GM12865 (cell line): ENCODE measurements at places on chromosomes 12 and 14.

- DNase-seq, result no peak
Observed at GRCh38 chr14:93056166-93056839, 59.4 kb downstream of the ITPK1 start.

DNA sequence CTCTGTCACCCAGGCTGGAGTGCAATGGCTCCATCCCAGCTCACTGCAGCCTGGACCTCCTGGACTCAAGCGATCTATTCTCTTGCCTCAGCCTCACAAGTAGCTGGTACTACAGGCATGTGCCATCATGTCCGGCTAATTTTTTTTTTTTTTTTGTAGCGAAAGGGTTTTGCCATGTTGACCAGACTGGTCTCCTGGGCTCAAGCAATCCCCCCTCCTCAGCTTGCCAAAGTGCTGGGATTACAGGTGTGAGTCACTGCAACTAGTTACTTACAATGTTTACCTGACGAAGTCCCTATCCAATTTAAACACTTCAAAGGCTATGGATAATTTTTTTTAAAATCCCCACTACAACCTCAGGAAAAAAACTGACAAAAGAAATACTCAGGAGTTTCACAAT lies 1.8 kb downstream of the KRR1 start:
- no peak for DNase-seq

GRCh38 chr12:54352022-54352531 lies 12.2 kb downstream of the GPR84 start:
- no peak for DNase-seq

DNA sequence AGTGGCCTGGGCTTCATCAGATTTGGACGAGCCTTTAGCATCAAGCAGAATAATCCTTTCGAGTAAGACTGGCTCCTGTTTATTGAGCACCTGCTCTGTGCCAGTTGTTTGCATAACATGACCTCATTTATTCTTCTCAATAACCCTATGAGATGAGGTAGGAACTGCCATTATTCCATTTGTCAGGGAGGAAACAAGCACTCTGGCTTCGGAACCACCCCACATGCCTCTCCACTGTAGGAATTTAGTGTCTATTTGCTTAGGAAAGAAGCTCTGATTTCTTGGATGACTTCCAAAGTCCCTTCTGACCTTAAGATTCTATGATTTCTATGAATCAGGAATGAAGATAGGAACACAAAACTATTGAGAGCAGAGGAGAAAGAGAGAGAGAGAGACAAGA lies 11.0 kb downstream of the SAMD4A start:
- no peak for DNase-seq

GRCh38 chr12:115037830-115038229 lies 353.9 kb upstream of the TBX3 start:
- DNase-seq, result no peak

- DNase-seq, result no peak
Observed at GRCh38 chr12:130709151-130709970, 6.7 kb downstream of the RIMBP2 start.

- DNase-seq, result no peak
Observed at GRCh38 chr12:122837306-122838265, 2.3 kb downstream of the HIP1R start.

DNA sequence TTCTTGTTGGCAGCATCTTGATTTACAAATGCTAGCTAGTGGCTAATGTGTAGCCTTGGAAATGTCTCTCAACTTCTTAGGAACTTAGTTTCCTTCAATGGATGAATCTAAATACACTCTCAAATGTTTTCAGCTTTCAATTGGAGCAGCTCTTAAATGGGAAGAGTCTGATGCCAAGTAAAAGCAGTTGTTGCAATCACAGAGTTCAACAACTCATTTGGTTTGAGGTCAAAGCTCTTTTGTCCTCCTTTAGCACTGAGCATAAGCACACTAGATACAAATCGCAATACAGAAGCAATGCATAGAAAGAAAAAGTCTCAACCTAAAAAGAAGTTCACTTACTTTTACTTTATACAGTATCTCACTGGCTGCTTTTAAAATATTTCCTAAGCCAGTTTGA lies 986.1 kb upstream of the FLRT2 start:
- no peak for DNase-seq

DNA sequence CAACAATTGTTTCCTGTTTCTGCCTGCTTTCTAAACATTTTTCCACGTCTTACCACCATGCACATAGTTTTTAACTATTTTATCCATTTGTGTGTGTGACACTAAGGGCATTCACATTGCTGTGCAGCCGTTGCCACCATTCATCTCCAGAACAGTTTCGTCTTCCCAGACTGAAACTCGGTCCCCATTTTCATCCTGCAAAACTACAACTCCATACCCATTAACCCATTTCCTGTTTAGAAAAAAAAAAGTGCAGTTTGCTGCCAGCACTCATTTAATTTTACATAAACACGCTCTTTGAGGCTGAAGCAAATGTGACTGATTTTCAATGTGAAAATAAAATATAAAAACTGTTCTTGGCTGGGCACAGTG lies 15.5 kb downstream of the UBC start:
- DNase-seq, result no peak

- no peak for DNase-seq
Observed at GRCh38 chr14:96197969-96198368, 6.7 kb upstream of the BDKRB2 start.

GRCh38 chr12:101908395-101908794 lies 31.0 kb downstream of the DRAM1 start:
- no peak for DNase-seq

DNA sequence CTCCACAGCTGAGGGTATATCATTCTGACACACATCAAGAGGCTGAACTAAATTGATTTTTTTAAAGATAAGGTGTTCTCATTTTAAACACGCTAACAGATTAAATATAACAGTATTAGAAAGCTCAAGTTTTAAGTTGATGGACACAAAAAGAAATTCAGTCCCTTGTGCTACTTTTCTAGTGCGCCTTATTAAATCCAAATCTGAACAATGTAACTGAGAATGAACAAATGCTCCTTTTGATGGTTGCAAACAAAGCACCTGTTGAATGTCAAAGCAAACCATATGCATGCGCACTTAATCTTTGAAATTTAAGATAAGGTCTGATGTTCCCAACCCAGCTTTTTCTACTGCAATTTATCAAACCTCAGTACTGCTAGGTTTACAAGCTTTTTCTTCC lies 401.9 kb downstream of the PAWR start:
- DNase-seq, result no peak

GRCh38 chr12:104354868-104355570 lies 51.5 kb downstream of the EID3 start:
- no peak for DNase-seq

DNA sequence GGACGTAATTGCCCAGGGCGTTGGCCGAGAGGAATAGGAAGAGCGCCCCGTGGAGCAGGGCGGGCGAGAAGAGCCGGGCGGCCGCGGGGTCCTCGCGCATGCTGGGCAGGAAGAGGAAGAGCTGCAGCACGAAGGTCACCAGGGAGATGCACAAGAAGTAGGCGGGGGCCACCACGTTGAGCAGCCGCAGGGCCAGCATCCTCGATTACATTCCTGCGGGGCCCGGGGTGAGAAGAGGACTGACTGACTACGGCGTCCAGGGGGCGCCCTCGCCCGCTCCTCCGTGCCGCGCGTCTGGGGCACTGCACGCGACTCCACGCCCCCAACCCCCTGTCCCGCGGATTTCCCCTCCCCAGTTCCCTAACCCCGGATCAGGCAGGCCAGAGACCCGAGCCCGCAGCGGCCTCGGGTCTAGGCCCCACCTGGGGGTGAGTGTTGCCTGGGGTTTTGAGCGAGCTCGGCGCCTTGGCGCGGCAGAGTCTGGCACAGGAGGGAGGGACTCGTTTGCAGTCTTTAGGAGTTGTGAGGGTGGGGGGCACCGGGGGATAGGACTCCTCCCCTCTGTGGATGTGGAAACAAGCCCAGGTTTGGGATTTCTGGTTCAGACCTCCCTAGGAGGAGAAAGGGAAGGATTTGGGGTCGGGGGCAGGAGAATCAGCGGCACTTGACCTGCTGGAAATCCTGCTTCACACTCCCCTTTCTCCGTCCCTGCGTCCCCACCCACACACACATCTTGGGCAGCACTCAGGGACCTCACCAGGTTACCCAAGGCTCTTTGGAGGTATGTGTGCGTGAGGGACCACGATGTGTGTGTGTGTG lies 1.8 kb downstream of the ZDHHC22 start:
- DNase-seq, result peak; percentile 34

DNA sequence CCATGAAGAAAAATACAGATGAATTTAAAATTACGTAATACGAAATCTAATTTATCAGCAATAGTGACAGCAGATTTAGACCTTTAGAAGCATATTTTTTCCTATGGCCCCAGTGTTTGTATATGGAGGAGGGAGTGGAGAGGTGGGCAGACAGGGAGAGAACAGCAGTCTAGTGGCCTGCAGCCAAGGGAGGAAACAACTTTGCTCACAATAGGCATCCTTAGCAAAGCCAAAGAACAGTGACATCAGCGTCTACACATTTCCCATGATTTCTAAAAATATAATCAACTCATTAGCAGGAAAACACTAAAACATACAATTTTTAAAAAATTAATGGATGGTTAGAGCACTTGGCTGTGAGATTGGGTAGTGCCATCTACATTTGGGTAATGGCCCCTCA lies 622.6 kb upstream of the ATP2B1 start:
- DNase-seq, result no peak

GRCh38 chr12:104201238-104202001 lies 14.2 kb upstream of the TXNRD1 start:
- peak; percentile 72 for DNase-seq

GRCh38 chr12:102680304-102680703 lies 199.9 kb upstream of the IGF1 start:
- no peak for DNase-seq

DNA sequence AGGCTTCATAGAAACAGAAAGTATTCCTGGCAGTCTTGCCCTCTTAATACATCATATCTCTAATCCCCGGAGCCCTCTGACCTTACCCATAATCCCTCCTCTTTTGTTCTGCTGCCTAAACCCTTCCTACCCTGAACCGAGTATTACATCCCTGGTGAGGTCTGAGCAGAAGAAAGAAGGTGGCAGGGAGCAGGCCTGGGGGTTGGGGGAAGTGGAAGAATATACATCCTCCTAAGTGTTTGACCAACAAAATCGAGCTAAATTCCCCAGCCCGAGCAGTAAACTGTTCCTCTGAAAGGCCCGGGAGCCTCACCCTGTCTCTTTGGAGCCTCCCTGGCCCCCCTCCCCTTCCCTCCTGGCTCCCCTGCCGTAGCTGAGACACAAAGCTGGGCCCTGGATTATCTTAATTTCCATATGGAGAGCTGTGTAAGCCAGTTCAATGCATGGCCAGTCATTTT lies 192.6 kb upstream of the LHX5 start:
- no peak for DNase-seq

GRCh38 chr14:72948481-72949138 lies 22.3 kb downstream of the DCAF4 start:
- DNase-seq, result peak; percentile 70

- no peak for DNase-seq
Observed at GRCh38 chr12:1544996-1545700, 49.2 kb downstream of the FBXL14 start.

DNA sequence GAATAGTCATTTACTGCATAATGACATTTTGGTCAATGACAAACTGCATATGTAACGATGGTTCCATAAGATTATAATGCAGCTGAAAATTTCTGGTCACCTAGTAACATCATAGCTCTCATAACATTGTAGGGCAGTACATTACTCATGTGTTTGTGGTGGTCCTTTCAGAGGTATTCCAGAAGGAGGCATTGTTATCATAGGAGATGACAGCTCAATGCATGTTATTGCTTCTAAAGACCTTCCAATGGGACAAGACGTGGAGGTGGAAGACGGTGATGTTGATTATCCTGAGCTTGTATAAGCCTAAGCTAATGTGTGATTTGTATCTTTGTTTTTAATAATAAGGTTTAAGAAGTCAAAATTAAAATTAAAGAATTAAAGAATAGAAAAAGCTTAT lies 43.8 kb upstream of the TSPAN11 start:
- no peak for DNase-seq
